Thyroid gland (tissue), 4 donors: ENCODE measurements at places on chromosomes 1 and 21. TPM values are rescaled to one million over a fixed set of nuclear protein-coding genes. Genes with fewer than 3 reads are reported as not detected.

Gene CFAP57
- 5.0 TPM for total RNA-seq

Gene CD84
- total RNA-seq: 2.5 TPM

Gene ECM1
- 9.7 TPM for total RNA-seq

Gene HSPB7
- 4.0 TPM for total RNA-seq

Gene MX2
- total RNA-seq: 19.8 TPM

Gene TARDBP
- total RNA-seq: 265 TPM

Gene UCK2
- total RNA-seq: 19.8 TPM

Gene UBE2Q1
- total RNA-seq: 24.5 TPM

Gene GJA8
- not detected for total RNA-seq

Gene DNAJC11
- total RNA-seq: 30.1 TPM

Gene CASQ1
- not detected for total RNA-seq

Gene KCNJ6
- not detected for total RNA-seq

Gene CR1L
- total RNA-seq: not detected
